ENCODE measurements at places on chromosomes 3 and 15. TPM values are rescaled to one million over a fixed set of nuclear protein-coding genes. Genes with fewer than 3 reads are reported as not detected.

Gene RLBP1
- not detected for total RNA-seq

DNA sequence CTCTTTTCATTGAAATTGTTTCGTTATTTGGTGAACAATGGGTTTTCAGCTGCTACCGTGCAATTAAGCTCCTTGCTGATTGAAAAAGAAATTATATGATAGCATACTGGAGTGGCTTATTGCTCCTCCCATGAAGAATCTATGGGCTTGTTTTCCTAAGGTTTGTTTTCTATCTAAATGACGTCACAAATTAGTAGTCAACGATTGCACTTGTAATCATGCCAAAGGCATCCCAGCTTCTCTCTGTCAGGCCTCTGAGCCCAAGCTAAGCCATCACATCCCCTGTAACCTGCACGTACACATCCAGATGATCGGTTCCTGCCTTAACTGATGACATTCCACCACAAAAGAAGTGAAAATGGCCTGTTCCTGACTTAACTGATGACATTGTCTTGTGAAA is 388.0 kb upstream of the LMCD1 start:
- no peak for DNase-seq

- DNase-seq: no peak
Measured at GRCh38 chr3:47270526-47270925, 12.1 kb downstream of the KIF9 start.

- no peak for DNase-seq
Measured at GRCh38 chr3:41808152-41808551, 153.8 kb downstream of the ULK4 start.

Gene LRRN1
- 2.3 TPM for total RNA-seq

DNA sequence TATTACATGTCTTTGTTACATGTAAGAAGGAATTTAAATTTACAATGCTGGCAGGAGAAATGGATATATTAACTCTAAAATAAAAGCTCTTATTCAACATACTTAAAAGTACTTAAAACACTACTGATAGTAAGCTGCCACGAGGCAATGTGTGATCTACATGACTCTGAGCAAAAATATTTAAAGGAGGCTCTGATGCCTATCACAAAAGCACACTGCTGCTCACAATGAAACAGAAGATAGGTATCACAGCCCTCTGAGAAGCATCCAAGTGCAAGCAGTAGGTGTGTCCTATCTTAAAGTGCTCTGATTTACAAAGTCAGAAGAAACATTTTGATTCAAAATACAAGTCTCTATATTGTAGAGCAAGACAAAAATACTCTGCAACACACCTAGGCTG is 371.2 kb upstream of the WNT5A start:
- no peak for DNase-seq

- DNase-seq: no peak
Measured at GRCh38 chr3:55816794-55817576, 329.9 kb upstream of the WNT5A start.

Gene MFN1
- total RNA-seq: 35.2 TPM

- peak; percentile 38 for DNase-seq
Measured at GRCh38 chr3:14152233-14152962, 26.0 kb downstream of the XPC start.

DNA sequence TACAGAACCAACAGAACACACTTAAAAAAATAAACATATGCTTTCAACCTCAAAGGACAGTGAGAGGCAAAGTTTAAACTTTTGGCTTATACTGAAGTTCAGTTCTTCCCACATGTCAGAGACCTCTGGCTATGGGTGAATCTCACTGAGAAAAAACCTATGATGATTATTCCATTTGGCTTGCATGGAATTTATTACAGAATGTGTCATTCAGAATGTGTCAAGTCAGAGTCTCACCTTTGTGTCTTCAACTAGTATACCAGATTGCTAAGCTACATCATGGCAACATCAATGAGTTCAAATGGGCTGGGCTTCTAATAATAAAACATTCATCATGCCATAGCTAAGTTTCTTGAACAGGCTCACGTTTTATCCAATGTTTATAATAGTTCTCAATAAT is 987.0 kb downstream of the NTRK3 start:
- DNase-seq: no peak

Gene CAPN3
- 6.7 TPM for total RNA-seq

DNA sequence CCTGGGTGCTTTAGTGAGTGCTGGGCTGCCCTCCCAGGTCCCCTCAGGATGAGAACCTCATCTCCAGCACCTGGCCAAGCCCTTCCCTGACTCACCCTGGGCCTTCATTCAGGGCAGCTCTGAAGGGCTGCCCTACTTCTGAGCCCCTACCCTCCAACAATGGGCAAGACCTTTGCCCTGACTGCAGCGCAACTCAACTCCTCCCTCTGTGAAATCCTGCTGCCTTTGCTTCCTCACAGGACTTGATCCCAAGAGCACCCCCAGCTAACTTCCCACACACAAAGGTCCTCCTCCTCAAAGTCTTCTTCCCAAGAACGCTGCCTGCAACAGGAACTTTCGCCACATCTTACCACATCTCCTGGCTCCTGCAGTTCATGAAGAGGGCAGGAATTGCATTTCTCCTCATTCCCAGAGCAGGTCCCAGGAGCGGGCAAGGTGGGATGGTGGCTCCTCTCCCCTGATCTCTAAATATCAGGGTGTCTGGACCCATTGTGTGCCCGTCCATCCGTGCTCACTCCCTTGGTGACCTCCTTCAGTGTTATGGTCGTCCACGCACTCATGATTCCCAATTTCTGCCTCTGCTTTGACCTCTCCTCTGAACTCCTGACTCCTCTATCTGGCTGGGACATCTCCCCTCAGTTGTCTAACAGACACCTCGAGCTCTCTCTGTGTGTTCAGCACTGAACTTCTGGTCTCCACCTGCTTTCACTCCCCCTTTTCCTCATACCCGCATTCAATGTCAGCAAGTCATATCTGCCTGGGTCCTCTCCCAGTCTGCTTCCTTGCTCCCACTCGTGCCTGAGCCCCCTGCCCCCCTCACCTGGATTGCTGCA is 4.5 kb upstream of the SSUH2 start:
- DNase-seq: no peak

- no peak for DNase-seq
Measured at GRCh38 chr3:72054976-72055375, 270.0 kb upstream of the PROK2 start.

Gene HESX1
- 0.49 TPM for total RNA-seq

DNA sequence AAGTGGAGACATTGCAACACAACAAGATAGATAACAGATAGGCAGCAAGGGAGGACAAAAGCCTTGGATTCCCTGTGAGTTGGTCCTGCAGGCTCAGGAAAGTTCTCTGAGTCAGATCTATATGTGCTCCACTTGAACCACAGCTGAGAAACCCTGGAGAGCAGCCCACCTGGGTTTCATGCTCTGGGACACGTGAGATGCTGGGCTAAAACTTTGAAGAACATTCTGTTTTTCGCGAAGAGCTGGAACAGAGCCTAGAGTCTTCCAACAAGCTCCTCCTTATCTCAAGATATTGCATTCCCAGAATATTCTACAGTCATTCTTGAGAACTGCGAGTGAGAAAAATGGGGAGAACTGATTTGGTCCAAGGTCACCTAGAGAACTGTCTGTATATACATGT is 583.0 kb upstream of the ROBO1 start:
- no peak for DNase-seq

- DNase-seq: no peak
Measured at GRCh38 chr15:67085237-67085817, 19.9 kb downstream of the SMAD3 start.

- no peak for DNase-seq
Measured at GRCh38 chr3:44903751-44904150, 29.3 kb downstream of the TGM4 start.

Gene CPEB1
- 1.00 TPM for total RNA-seq

DNA sequence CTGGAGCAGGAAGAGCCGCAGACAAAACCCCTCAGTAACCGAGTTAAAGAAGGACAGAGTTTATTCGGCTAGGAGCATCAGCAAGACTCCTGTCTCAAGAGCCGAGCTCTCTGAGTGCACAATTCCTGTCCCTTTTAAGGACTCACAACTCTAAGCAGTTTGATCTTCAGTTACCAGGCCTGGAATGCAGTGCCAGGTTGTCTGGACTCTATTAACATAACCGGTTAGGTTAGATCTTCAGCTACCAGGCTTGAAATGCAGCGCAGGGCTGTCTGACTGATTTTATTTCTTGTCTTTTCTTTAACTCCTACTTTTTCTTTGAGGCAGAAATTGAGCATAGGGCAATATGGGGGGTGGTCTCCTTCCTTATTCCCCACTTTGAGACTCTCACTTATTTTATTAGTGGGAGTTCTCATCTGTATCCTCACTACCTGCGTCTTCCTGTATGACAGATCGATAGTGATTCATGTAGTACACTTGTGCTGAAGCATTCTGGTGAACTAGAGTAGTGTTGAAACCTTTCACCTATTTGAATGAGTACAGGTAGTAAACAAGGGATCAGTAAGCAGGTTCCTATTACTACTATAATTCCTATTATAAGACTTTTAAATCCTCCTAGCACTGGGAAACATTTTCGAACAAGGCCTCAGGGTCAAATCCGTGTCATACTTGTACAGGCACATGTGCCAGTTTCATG is 325.0 kb downstream of the CGGBP1 start:
- DNase-seq: no peak

DNA sequence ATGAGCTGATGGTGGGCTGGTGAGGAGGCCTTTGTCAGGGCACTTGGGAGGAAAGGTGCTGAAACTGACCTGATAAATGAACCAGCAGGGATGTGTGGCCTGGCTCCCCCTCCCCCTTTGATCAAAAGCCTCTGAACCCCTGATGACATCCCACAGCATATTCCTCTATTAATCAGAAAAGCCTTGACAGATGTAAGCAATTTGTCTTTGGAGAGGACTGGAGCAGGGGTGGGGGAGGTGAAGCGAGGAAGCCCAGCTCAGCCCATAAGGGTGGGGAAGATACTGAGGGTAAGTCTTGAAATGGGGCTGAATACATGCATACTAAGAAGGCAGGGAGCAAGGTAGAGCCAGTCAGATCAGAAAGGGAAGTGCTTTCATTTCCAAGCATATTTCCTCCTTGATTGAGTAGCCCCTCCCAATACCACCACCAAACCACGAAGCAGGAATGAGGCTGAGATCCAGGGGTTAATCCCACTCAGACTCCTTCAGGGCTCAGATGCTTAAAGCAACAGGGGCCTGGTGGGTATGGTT is 34.7 kb upstream of the MRPS22 start:
- no peak for DNase-seq

Gene SCN5A
- 0.31 TPM for total RNA-seq

- no peak for DNase-seq
Measured at GRCh38 chr3:110710603-110711002, 361.0 kb upstream of the NECTIN3 start.

Gene GABRR3
- total RNA-seq: not detected

Gene FBXO22
- total RNA-seq: 12.5 TPM

GRCh38 chr3:197854596-197855343 is 63.7 kb downstream of the LRCH3 start:
- no peak for DNase-seq

Gene MCF2L2
- 1.1 TPM for total RNA-seq

Gene ADGRG7
- total RNA-seq: not detected

Gene PRKAR2A
- total RNA-seq: 23.5 TPM

- DNase-seq: no peak
Measured at GRCh38 chr3:76308541-76308940, 523.2 kb upstream of the ZNF717 start.

Gene FAM131A
- 4.8 TPM for total RNA-seq

DNA sequence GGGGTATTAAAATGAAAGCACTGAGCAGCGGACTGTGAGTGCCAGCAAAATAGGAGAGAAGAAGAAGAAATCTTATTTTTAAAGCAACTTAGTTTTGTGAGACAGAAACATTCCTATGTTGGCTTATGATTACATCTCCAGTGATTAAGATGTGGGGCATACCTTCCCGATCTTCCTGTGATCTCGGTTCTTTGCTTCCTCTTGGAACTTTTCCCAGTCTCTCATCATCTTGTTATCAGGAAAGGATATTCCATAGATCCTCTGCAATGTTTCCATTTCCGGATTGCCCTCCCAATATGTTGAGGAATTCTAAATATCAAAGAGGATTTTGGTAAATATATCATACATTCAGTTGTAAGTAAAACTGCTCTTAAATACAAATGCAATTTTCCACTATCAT is 22.2 kb downstream of the TARS3 start:
- DNase-seq: no peak

DNA sequence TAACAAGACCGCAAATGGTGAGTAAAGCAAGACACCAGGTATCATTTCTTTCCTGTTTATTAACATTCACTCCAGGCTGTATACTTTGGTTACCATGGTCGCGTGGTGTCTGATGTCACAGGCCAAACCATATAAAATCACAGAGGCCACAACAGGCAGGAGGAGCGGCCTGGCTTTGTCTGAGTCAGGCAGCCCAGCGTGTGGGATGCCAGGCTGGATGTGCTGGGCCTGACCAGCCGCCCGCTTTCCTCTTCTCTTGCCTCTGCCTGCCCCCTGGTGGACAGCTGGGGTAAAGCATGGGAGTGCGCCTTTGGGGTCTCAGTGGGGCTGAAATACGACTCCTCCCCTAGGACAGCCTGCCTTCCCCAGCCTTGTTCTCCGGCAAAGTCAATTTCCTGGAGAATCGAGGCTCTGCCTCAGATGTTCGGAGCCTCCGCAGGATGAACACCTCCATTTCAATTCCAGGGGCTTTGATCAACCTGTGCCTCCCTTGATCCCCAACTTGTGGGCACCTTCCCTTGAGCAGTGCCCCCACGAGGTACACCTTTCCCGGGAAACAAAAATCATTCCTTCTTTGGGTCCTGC is 78.2 kb downstream of the CCNL1 start:
- DNase-seq: peak; percentile 80

GRCh38 chr3:10855871-10856662 is 40.0 kb downstream of the SLC6A11 start:
- DNase-seq: no peak

Gene CPA3
- 3.0 TPM for total RNA-seq

DNA sequence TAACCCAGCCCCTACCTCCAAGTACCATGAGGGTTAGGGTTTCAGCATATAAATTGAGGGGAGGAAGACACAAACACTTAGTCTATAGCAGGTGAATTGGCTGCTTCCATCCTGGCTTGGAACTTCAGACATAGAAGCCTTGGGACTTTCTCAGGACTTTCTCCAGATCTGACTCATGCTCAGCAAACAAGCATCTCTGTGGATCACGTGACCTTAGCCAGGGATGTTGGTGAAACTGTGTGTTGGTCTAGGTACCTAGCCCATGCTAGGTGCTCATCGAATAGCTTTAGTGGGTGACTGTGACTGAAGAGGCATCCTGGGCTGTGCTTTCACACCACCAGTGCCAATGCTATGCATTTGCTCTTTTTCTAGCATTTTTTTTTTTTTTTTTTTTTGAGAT is 58.9 kb downstream of the CD47 start:
- DNase-seq: no peak

DNA sequence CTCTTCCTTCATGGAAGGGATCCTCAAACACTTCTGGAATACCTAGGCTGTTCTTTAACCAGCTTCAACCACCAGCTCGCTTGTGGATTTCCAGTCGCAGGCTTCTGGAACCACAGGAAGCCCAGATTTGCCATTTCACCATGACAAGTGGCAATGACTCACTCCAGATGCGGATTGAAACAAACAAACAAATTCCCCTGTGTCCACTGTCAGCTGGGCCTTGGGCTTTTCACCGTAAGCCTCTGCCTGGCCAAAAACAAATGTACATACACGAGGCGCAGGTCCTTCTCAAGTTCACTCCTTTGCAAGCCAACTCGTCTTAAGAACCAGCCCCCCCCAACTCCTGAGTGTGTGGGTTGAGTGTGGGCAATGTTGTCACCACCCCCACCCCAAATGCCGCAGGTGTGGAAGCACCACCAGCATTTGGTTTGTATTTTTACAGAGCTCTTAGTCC is 8.8 kb downstream of the BCL6 start:
- no peak for DNase-seq

Gene ARIH2
- 40.3 TPM for total RNA-seq

Gene TICRR
- 0.16 TPM for total RNA-seq

GRCh38 chr3:184846496-184846895 is 34.5 kb downstream of the VPS8 start:
- DNase-seq: no peak

All from pancreas (tissue), 10 donors.